PC-3 (cell line): ENCODE measurements at places on chromosomes 1 and 21. TPM values are rescaled to one million over a fixed set of nuclear protein-coding genes. Genes with fewer than 3 reads are reported as not detected.
A peak's percentile ranks its signal among the peaks of the same experiment; 100 is the strongest.

The ITLN2 gene
- not detected in 2 replicates for total RNA-seq

- peak; percentile 48 for DNase-seq
- peak overlapping the region; percentile 69 for H3K27ac ChIP-seq
- no peaks in the 10 kb centered on the region for H3K36me3 ChIP-seq
- H3K4me3 ChIP-seq = no peak overlapping the region
- H3K4me1 ChIP-seq = peaks cover 29% of the 10 kb centered on the region
- no peaks in the 10 kb centered on the region for H3K27me3 ChIP-seq
Observed at GRCh38 chr1:178150610-178151009, 56.7 kb downstream of the RASAL2 start.

DNA sequence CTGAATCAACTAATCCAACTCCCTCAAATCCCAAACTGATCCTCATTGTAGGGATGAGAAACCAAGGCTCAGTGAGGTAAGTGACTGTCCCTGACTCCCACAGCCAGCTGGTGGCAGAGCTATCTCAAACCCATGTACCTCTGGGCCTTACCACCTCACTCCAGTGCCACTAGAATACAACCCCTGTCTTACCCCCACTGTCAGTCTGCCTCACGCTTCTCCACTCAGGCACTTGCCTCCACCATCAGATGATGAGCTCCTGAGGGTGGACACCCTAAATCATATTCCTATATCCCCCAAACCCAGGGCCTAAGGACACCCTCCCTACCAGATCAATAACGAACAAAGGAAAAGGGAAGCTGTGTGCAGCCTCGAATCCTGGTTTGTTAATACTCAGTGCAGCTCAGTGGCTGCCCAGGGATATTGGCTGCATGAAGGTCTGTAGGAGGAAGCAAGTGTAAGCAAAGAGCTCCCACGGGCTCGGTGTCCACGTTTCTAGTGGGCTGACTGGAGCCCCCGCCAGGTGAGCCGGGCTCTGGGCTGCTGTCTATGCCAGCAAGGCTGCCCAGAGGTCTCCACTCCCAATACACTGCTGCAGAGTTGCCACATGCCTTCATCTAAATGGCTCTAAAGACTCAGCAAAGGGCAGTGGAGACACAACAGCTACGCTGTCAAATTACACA lies 533.4 kb downstream of the MATN1 start:
- DNase-seq = no peak
- H3K27ac ChIP-seq = no peak overlapping the region
- peaks cover 6% of the 10 kb centered on the region for H3K4me1 ChIP-seq
- H3K36me3 ChIP-seq = no peaks in the 10 kb centered on the region
- H3K27me3 ChIP-seq = no peaks in the 10 kb centered on the region

GRCh38 chr1:109625601-109626560 lies 6.2 kb downstream of the AMPD2 start:
- DNase-seq = no peak

GRCh38 chr21:37932936-37933335 lies 16.7 kb upstream of the KCNJ6 start:
- no peak overlapping the region for H3K4me3 ChIP-seq
- peaks cover 13% of the 10 kb centered on the region for H3K4me1 ChIP-seq
- no peaks in the 10 kb centered on the region for H3K27me3 ChIP-seq
- no peak for DNase-seq

DNA sequence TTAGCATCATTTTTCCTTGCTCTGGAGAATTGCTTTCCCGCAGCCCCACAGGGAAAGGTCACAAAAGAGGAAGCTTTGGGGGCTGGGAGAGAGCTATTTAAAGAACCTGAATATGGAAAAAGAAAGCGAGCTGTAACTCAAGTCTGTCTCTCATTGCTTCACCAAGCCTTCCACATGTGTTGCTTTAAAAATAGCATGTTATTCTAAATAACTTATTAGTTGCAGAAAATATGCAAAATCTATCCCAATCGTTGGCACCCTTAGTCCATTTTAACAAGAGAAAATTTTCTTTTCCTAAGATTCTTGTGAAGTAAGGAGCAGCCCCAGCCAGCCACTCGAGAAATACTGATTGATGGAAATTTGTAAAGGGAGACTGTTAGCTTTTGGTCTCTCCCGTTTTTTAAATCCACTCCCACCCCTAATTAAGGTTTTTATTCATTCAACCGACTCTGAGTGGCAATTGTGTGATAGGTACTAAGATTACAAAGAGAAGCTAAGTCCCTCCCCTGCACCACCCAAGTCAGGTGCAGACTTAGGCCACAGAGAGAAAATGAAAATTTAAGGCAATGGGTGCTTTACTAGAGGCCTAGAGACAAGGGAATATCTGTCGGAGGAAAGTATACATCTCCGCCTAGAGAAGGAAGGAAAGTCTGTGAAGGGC lies 802 bp downstream of the CYP4X1 start:
- H3K4me3 ChIP-seq = peak overlapping the region; percentile 55
- H3K27me3 ChIP-seq = peaks cover 27% of the 10 kb centered on the region
- no peaks in the 10 kb centered on the region for H3K36me3 ChIP-seq
- no peak for DNase-seq
- H3K4me1 ChIP-seq = no peaks in the 10 kb centered on the region

DNA sequence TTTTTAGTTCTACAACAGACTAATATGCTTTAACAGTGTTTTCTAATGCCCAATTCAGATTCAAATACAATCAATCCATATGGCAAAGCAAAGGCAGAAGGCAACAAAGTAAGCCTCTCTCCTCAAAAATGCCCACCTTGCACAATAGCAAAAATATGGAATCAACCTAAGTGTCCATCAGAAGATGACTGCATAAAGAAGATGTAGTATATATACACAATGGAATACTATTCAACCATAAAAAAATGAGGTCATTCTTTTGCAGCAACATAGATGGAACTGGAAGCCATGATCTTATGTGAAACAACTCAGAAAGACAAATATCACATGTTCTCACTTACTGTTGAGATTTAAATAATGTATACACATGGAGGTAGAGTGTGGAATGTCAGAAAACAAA lies 80.7 kb downstream of the EIF4G3 start:
- no peak for DNase-seq
- H3K27me3 ChIP-seq = no peaks in the 10 kb centered on the region
- no peak overlapping the region for H3K27ac ChIP-seq
- no peaks in the 10 kb centered on the region for H3K36me3 ChIP-seq
- no peak overlapping the region for H3K4me3 ChIP-seq

GRCh38 chr1:8845104-8846097 lies 28.0 kb upstream of the RERE start:
- H3K27me3 ChIP-seq = no peaks in the 10 kb centered on the region
- peaks cover 5% of the 10 kb centered on the region for H3K4me1 ChIP-seq
- no peak overlapping the region for H3K4me3 ChIP-seq
- DNase-seq = no peak
- H3K36me3 ChIP-seq = no peaks in the 10 kb centered on the region

- no peaks in the 10 kb centered on the region for H3K4me1 ChIP-seq
- DNase-seq = no peak
- H3K27me3 ChIP-seq = peaks cover 8% of the 10 kb centered on the region; the same call in 1 of the 2 replicates
Observed at GRCh38 chr1:68799096-68799495, 302.2 kb upstream of the DEPDC1 start.

DNA sequence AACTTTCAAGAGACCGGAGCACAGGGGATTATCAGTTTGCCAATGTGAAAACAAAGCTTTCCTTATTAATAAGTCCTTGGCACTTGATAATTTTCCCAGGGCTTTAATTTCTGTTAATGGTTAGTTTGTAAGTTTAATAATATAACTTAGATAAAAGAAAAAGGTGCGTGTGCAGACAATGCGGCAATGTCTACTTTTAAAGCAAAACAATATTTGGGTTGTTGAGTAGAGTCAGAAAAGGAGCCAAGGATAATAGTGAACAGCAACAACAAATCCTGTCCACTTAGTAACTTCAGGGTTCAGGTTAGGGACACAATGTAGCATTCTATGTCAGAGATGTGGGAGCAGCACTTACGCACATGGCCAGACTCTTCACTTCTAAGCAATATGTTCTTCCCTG lies 469.6 kb upstream of the NFIA start:
- DNase-seq = no peak
- H3K4me3 ChIP-seq = no peak overlapping the region
- H3K4me1 ChIP-seq = no peaks in the 10 kb centered on the region
- no peaks in the 10 kb centered on the region for H3K27me3 ChIP-seq
- H3K27ac ChIP-seq = no peak overlapping the region
- H3K36me3 ChIP-seq = no peaks in the 10 kb centered on the region

DNA sequence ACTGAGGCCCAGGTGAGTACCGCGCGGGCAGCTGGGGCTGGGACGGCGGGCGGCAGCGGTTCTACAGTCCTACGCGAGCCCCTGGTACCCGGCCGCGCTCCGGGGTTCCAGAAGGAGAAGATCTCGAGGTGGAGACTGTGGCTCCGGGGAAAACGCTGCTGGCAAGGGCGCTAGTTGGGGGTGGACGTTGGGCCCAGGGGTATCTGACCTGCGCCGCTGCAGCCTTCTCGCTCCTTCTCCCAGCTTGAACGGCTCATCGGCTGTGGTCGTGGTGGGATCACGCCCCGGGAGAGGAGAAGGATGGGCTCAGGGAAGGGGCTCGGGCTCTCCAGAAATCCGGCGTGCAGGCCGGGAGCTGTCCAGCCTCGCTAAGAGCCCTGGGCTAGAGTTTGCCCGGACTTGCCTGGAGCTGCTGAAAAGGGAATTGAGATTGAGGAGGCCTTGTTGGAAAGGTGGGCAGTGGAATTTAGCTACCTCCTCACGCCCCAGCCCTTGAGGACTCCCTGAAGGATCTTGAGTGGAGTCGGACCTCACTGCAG lies 1.1 kb upstream of the POU3F1 start:
- peak overlapping the region; percentile 67 for H3K4me3 ChIP-seq
- DNase-seq = peak; percentile 26
- H3K4me1 ChIP-seq = no peaks in the 10 kb centered on the region
- no peaks in the 10 kb centered on the region for H3K36me3 ChIP-seq
- peaks cover 33% of the 10 kb centered on the region for H3K27me3 ChIP-seq
